D341Med (cell line): ENCODE measurements at places on chromosomes 7 and 10.

DNA sequence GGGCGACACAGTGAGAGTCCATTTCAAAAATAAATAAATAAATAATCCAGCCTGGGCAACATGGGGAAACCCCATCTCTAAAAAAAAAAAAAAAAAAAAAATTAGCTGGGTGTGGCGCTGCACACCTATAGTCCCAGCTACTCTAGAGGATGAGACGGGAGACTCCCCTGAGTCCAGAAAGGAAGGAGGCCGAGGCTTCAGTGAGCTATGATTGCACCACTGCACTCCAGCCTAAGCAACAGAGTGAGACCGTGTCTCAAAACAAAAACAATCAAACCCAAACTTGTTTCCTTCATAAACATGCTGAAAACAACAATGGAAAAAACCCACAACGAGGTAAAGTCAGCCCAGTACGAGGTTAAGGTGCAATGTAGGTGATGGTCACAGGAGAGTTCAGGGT is 1.2 kb downstream of the COX19 start:
- DNase-seq, result no peak

DNA sequence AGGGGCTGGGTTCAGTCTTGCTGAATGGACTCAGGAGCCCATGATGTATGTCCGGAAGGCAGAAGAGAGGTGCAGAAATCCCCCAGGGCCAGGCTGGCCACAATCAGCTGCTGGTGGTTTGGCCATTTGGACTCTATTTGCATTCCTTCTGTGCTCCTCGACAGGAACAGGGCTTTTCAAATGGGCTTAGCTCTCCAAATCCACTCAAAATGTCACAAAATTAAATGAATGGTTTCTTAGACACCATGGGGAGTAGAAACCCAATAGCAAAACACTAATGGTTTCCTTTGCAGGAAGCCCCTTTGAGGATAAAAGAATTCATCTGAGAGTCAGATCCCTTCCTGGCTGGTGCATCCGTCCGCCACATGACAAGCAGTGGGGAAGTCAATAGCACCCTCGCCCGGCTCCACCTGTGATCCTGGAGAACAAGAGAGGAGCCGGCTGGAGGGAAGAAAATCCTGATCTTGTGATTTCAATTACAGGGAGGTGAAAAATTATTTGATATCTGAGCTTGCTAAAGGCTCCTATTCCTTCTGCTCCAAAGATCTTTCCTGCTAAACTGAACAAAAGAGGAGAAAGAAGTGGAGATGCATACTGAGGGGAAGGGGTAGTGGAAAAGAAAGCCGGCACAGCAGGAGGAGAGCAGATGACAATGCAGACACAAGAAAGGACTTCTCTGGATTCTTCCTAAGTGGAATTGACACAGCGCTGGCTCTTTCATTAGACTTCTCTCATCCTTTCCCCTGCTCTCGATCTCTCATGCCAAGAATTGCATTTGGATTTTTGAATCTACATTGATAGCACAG is 190.7 kb downstream of the C7orf25 start:
- no peak for DNase-seq

GRCh38 chr7:105621176-105621575 is 39.9 kb upstream of the EFCAB10 start:
- DNase-seq, result no peak

GRCh38 chr7:30330134-30331111 is 46.0 kb downstream of the ZNRF2 start:
- no peak for DNase-seq

- DNase-seq, result no peak
Measured at GRCh38 chr10:102119417-102120141, 589 bp downstream of the LDB1 start.

DNA sequence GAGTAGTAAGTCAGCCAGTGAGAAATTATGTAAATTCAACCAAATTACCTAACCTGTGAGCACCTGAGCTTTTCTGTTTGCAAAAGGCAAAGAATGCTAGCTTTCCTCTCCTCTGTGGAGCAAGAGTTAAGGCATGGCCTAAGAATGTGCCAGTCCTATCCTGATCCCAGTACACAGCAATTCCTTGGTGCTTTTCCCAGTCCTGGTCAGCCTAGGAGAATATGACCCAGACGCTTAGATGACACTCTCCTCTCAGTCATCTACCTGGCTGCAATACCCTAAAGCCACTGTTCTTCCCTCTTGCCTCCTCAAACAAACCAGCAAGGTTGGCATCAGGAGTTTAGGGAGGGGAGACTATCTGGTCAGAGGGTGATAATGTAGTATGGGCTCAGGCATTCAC is 4.1 kb downstream of the PDLIM1 start:
- DNase-seq, result no peak

DNA sequence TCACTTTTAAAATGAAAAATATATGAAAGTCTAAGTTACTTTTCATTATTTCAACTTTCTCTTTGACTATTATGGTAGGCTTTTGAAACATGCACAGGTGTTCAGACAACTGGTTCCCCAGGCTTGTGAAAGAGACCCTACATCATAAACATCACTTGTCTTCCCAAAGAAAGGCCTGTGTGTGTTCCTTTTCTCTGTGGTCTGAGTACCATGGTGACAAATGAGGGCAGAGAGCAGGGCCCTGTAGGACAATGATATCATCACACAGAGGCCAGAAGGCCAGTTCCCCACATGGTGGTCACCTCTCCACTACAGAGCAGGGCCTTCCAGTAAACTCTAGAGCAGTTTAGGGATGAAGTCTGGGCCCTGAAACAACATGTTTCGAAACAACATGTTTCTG is 288.8 kb downstream of the USP6NL start:
- no peak for DNase-seq

- peak; percentile 32 for DNase-seq
Measured at GRCh38 chr7:116809636-116810266, 52.6 kb upstream of the CAPZA2 start.

GRCh38 chr7:157503229-157503628 is 166.4 kb downstream of the DNAJB6 start:
- DNase-seq, result no peak

- no peak for DNase-seq
Measured at GRCh38 chr7:106518967-106519366, 142.0 kb downstream of the CCDC71L start.

- DNase-seq, result no peak
Measured at GRCh38 chr7:137625197-137625596, 221.6 kb downstream of the DGKI start.

GRCh38 chr7:55019191-55019690 is 424 bp downstream of the EGFR start:
- peak; percentile 63 for DNase-seq

- no peak for DNase-seq
Measured at GRCh38 chr10:3104251-3104918, 37.0 kb downstream of the PFKP start.

- peak; percentile 37 for DNase-seq
Measured at GRCh38 chr7:6654113-6654841, 17.2 kb downstream of the ZNF316 start.

- no peak for DNase-seq
Measured at GRCh38 chr7:117809958-117810357, 63.3 kb downstream of the CTTNBP2 start.

- no peak for DNase-seq
Measured at GRCh38 chr10:102832248-102832647, 5.0 kb downstream of the CYP17A1 start.

DNA sequence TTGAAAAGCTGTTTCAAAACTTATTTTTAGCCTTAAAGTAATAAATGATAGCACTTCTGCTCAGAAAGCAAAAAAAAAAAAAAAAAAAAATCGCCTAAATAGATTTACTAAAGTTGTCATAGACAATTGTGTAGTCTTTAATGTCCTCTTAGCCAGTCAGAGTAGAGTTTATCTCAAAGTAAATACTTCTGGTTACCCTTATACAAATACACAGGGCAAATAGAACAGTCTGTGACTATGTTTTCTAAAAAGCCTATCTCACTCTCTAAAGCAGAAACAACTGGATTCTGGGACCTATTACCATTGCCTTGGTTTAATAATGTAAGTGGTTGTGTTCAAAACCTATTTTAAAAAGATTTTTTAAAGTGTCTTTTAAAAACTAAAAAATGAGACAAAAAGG is 156.2 kb upstream of the THSD7A start:
- no peak for DNase-seq

DNA sequence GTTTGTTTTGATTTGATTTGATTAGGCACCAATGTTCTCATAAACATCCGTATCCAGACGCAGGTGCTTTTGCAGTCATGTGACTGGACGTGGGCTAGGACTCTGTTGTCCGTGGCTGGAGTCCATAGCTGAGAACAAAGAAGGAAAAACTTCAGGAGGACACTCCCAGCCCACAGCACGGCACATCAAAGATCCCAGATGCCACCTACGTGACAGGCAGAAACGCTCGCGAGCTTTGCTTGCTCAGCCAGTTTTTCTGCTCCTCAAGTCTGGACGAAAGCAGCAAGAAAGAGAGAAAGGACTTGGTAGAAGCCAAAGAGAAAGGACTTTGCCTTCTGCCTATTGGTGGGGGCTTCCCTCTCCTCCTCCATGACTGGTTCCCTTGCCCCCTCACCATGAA is 6.9 kb upstream of the ZKSCAN1 start:
- no peak for DNase-seq

DNA sequence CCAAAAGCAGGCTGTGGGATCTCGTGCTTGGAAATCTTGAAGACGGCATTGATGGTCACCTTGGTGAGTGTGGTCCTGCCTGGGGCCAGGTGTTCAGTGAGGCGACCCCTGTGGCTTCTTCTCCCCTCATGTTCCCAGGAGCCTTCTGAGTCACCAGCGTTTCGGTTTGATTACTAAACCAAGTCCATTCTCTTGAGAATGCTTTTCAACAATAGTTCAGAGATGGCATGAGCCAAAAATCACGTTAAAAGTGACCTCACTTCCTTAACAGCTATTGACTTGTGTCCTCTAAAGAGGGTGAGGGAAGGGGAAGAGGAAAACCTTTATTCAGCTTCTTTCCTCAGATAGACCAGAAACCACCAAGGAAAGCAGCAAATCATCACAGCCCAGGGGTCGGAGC is 315.2 kb downstream of the GATA3 start:
- no peak for DNase-seq

DNA sequence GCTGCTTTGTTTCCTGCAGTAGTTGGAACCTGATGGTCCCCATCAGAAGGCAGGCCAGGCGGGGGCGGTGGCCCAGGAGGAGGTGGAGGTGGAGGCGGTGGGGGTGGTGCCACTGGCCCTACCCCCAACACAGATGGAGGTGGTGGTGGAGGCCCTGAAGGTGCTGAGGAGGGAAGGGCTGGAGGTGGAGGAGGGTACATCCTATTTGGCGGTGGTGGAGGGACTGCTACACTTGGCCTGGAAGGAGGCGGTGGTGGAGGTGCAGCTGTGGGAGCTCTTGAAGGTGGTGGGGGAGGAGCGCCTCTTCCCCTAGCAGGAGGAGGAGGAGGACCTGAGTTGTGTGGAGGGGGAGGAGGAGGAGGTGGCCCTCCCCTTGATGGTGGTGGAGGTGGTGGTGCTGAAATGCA is 36.8 kb downstream of the LMOD2 start:
- no peak for DNase-seq
